ENCODE measurements at places on chromosomes 12 and 14.
A peak's percentile ranks its signal among the peaks of the same experiment; 100 is the strongest.

GRCh38 chr12:77685112-77685511 is 145.6 kb upstream of the NAV3 start:
- peak; percentile 61 for DNase-seq

DNA sequence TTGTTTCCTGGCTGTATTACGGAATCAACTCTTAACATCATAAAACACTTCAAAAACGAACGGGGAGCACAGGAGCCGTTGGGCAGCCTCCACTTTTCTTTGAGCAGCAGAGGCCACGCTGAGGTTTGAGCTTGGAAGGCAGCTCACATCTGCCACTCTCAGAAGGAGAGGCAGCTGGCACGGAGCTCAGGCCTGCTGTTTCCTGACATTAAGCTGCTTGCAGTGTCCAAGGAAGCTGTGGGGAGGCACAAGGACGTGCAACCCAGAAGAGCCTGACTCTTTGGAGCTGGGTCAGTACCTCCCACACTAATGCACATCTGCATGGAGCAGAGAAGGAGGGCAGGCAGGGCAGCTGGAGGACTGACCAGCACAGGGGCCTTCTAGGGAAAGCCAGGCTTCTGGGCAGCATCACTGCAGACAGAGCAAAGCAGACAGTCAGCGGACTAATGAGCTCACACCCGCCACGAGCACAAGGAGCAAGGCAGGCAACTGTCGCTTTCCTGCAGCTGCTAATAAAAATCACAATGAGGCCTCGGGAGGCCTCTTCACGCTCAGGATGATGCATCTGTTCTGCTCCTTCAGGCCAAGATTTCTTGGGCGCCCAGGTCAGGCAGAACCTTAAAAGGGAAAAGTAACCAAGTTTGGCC is 211.1 kb downstream of the GLT1D1 start:
- DNase-seq, result peak; percentile 25

GRCh38 chr14:85415015-85415712 is 114.8 kb upstream of the FLRT2 start:
- DNase-seq, result no peak

DNA sequence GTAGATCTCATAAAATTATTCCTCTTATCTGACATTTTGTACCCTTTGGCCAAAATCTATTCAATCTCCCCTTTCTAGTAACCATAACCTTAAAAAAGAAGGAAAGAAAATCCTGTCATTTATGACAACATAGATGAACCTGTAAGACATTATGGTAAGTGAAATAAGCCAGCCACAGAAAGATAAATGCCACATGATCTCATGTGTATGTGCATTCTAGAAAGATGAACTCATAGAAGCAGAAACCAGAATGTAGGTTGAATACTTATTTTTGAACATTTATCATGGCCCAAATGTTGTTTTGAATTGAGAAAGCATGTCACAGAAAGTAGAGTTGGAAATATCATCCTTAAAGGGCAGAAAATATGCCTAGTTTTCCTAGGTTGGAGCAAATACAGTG is 1053.6 kb downstream of the SLC6A15 start:
- no peak for DNase-seq

GRCh38 chr12:85831327-85831990 is 4.8 kb downstream of the RASSF9 start:
- no peak for DNase-seq

All from NCI-H1436 treated with DMSO at 0.1 percent for 48 hours (cell line).